ENCODE measurements at places on chromosomes 5 and 9. TPM values are rescaled to one million over a fixed set of nuclear protein-coding genes. Genes with fewer than 3 reads are reported as not detected.

TSSK1B gene
- under 0.01 TPM for total RNA-seq

RNF14 gene
- 36.6 TPM for total RNA-seq

FAM221B gene
- total RNA-seq: not detected

SLC6A3 gene
- not detected for total RNA-seq

PCDH12 gene
- not detected for total RNA-seq

ROPN1L gene
- total RNA-seq: 0.25 TPM

CORO2A gene
- total RNA-seq: 2.7 TPM

GABRA1 gene
- total RNA-seq: not detected

UBE2R2 gene
- total RNA-seq: 26.0 TPM

SHB gene
- 47.7 TPM for total RNA-seq

TAS2R1 gene
- not detected for total RNA-seq

HTR4 gene
- not detected for total RNA-seq

NEUROG1 gene
- total RNA-seq: not detected

ACTBL2 gene
- 16.5 TPM for total RNA-seq

PHF24 gene
- total RNA-seq: not detected

HBEGF gene
- 26.5 TPM for total RNA-seq

PTGDS gene
- 463 TPM for total RNA-seq

MAPKAP1 gene
- 67.8 TPM for total RNA-seq

FBLL1 gene
- total RNA-seq: 0.33 TPM

AK8 gene
- 0.49 TPM for total RNA-seq

SPAG8 gene
- total RNA-seq: 0.33 TPM

PCDHGA2 gene
- 1.1 TPM for total RNA-seq

COX7C gene
- total RNA-seq: 335 TPM

TLR4 gene
- total RNA-seq: 12.2 TPM

ZNF608 gene
- 65.4 TPM for total RNA-seq

IQGAP2 gene
- 1.5 TPM for total RNA-seq

GRIA1 gene
- total RNA-seq: not detected

ANKRD34B gene
- 1.5 TPM for total RNA-seq

FGF1 gene
- 0.25 TPM for total RNA-seq

IFNA13 gene
- not detected for total RNA-seq

NIM1K gene
- total RNA-seq: 0.13 TPM

RASGRF2 gene
- total RNA-seq: 2.6 TPM

ROR2 gene
- 0.98 TPM for total RNA-seq

NUP155 gene
- 15.5 TPM for total RNA-seq

CYSRT1 gene
- 2.9 TPM for total RNA-seq

SLC34A1 gene
- not detected for total RNA-seq

C5orf47 gene
- total RNA-seq: not detected

ANKH gene
- 11.9 TPM for total RNA-seq

IRF1 gene
- 22.0 TPM for total RNA-seq

CMYA5 gene
- total RNA-seq: under 0.01 TPM

VLDLR gene
- total RNA-seq: 12.2 TPM

Data from mesangial cell (primary cell).